ENCODE measurements at places on chromosomes 1 and 21. TPM values are rescaled to one million over a fixed set of nuclear protein-coding genes. Genes with fewer than 3 reads are reported as not detected.

DNA sequence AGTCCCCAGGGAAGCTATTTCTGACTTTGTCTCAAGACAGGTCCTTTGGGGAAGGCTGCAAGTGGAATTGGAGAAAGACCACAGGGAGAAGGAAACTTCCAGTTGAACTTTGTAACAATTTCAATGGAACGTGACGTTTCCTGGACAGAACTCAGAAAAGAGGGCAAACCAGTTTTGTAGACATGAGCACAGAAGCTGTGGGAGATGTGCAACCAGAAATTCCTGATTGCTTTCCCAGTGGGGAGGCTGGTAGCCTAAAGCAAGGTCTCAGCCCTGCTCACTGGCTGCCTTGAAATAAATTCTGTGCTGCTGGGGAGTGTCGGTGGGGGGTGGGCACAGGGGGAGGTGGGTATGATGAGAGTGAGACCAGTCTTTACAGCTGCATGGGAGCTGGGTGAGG lies 1206.7 kb upstream of the ADGRL2 start:
- no peak overlapping the region for H3K27ac ChIP-seq
- no peak overlapping the region for H3K4me3 ChIP-seq
- no peaks in the 10 kb centered on the region for H3K4me1 ChIP-seq
- H3K36me3 ChIP-seq, result no peaks in the 10 kb centered on the region
- H3K27me3 ChIP-seq, result no peaks in the 10 kb centered on the region

DNA sequence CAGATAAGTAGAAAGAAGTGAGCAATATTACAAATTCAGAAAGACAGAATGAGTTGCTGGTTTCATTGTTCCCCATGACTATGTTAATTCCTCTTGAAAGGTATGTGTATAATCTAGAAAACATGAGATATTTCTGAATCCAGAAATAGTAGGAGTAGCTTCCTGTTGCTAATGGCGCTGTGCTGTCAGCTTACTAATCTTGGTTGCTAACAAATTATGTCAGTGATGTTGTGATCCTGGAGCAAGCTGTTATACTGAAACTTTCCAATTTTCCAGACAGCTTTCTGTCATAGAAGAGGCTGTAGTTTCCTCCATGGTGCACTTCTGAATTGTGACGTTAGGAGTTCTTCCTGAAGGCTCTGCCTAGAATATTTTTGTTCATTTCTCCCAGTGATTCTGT lies 372.3 kb downstream of the USP25 start:
- no peaks in the 10 kb centered on the region for H3K4me1 ChIP-seq
- no peaks in the 10 kb centered on the region for H3K36me3 ChIP-seq
- no peak for DNase-seq
- H3K27me3 ChIP-seq, result no peaks in the 10 kb centered on the region
- no peak overlapping the region for H3K27ac ChIP-seq

- H3K4me1 ChIP-seq, result no peaks in the 10 kb centered on the region
- H3K4me3 ChIP-seq, result no peak overlapping the region
- H3K36me3 ChIP-seq, result no peaks in the 10 kb centered on the region
- peaks cover 9% of the 10 kb centered on the region for H3K27me3 ChIP-seq
- H3K27ac ChIP-seq, result no peak overlapping the region
- no peak for DNase-seq
Measured at GRCh38 chr1:48687282-48688045, 89.2 kb downstream of the BEND5 start.

GRCh38 chr1:159955456-159955855 lies 1.4 kb upstream of the SLAMF9 start:
- DNase-seq, result no peak
- no peak overlapping the region for H3K4me3 ChIP-seq
- H3K27me3 ChIP-seq, result peaks cover 10% of the 10 kb centered on the region
- no peaks in the 10 kb centered on the region for H3K36me3 ChIP-seq
- peaks cover 6% of the 10 kb centered on the region for H3K4me1 ChIP-seq

Gene LIPI
- total RNA-seq, result not detected
